ENCODE measurements at places on chromosomes 1 and 21.

- DNase-seq: no peak
Measured at GRCh38 chr1:30285501-30285932, 437.9 kb downstream of the MATN1 start.

- DNase-seq: no peak
Measured at GRCh38 chr1:210750468-210750867, 383.5 kb downstream of the KCNH1 start.

DNA sequence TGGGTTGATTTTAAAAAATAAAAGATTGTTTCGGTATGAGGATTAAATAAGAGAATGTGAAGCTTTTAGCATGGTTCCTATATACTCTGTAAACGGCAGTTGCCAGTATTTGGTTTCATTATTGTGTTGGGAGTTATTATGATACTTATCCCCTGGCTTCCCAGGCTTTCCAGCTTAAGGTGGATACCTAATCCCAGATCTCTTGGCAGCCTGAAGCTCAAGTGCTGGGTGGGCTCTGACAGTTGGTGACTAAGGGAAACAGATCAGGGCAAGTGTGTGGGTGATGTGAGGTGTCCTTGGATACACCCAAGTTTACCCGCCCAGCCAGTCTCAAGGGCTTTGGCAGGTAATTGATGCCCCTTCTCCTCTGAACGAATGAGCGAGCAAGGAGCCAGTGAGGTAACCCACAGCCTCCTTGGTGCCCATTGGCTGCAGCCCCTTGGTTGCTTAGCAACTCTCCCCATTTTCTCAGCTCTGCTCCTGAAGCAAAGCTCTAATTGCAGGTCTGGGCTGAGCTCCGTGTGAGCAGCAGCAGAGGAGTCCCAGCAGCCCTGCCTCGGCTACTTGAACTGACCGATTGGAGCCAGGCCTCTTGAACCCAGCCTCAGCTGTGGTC lies 6.1 kb downstream of the IPO13 start:
- DNase-seq: no peak

DNA sequence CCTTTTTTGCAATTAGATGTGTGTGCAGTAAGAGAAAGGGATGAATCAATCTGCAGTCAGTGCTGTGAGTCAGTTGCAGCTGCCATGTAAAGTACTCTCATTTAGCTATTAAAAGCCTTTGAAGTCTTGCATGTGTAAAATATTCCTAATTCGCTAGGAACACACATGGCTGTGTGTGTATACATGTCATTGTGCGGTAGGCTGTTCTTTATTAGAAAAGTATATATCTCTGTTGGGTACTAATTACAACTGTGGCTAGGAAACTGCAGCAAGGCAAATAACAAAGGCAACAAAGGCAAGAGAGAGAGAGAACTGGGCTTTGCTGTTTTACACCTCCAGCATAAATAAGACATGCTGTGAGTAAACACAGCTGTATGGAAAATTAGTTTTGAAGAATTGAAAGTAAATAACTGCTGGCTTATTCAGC lies 41.7 kb downstream of the EPB41 start:
- DNase-seq: no peak

- DNase-seq: no peak
Measured at GRCh38 chr1:160578525-160579191, 638 bp downstream of the CD84 start.

GRCh38 chr1:212073490-212073889 lies 37.9 kb downstream of the DTL start:
- DNase-seq: no peak

GRCh38 chr1:195482137-195482536 lies 1126.1 kb downstream of the KCNT2 start:
- DNase-seq: no peak

- no peak for DNase-seq
Measured at GRCh38 chr1:210415846-210416448, 87.2 kb downstream of the HHAT start.

DNA sequence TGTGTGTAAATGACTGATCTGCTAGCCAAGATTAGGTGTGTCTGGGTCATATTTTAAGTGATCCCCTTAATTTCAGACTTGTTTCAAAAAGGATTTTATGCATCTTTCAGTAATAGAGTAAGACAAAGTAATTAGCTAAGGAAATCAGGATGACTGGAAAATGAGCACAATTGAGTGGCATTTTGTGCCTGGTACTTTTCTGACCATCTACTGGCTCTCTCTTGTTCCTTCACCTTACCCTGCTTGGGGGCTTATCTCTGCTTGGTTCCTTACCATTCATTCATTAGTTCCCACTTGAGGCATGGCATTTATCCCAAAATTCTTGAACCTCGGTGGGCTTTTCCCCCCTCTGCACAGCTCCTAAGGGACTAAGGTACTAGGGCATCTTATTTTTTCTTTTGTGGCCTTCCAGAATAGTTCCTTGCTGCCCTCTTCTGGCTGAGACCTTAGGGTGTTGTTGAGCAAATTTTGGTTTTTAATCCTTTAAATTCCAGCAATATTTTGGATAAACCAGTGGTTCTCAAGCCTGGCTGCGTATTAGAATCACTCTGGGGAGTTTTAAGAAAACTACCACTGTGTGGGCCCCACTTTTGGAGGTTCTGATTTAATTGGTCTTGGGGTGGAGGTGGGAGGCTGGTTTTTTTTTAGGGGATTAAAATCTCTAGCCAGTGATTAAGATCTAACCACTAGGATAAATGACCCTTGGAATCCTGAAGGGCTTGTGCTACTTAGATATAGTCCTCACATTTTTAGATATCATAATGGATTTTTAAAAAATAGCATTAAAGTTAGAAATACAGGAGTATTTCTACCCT lies 50.8 kb downstream of the HS2ST1 start:
- DNase-seq: no peak

DNA sequence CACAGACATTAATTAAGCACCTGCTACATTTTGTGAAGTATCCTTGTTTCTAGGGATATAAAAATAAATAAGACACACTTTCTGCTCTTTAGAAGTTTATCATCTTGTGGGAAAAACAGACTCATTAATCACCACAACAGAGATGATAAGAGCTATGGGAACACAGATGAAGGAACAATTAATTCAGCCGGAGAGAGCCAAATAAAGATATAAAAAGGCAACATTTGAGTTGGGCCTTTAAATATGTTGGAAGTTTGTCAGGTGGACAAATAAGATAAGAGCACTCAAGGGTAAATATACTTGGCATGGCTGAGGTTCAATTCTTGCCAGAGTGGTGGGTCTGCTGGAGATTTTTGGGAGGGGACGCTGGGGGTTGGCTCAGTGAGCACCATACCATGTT lies 34.2 kb upstream of the VTCN1 start:
- DNase-seq: no peak

Data from stimulated activated CD8-positive, alpha-beta memory T cell treated with anti-CD3 and anti-CD28 coated beads, Interleukin-2, amount 100 ng/mL, for 1 hour (primary cell).